ENCODE measurements at places on chromosomes 3 and 15.

DNA sequence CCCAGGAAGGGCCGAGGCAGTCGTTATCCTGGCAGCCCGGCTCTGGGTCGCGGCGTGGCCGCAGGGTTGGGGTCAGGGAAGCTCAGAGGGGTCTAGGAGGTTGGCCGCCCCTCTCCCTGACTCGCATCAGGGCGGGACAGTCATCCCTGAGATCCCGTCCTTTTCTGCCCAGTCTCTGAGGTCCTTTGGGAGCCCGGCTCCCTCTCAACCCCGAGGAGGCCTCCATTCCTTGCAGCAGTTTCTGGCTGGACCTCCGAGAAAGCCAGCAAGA, 495 bp downstream of the HYAL2 start:
- no peak for DNase-seq

GRCh38 chr15:37133602-37134001, 33.3 kb upstream of the MEIS2 start:
- DNase-seq = peak; percentile 48

DNA sequence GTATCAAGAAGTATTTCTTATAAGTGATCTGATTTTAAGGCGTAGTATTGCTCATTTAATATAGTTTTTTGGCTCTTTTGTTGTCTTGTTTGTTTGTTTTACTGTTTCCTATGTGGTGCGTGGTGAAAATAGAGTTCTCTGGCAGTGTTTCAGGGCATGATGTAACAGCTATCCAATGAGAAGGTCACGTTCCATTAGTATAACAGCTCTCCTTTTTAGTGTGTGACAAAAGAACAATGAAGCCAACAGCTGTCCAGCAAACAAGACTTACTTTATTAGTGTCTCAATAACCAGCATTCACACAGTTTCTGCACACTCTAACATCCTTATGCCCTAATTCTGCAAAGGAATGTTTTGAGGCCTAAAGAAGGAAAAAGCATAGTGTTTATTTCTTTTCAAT, 127.9 kb downstream of the SLC25A26 start:
- DNase-seq = peak; percentile 93

- DNase-seq = no peak
Observed at GRCh38 chr3:187639927-187640568, 30.1 kb downstream of the SST start.

DNA sequence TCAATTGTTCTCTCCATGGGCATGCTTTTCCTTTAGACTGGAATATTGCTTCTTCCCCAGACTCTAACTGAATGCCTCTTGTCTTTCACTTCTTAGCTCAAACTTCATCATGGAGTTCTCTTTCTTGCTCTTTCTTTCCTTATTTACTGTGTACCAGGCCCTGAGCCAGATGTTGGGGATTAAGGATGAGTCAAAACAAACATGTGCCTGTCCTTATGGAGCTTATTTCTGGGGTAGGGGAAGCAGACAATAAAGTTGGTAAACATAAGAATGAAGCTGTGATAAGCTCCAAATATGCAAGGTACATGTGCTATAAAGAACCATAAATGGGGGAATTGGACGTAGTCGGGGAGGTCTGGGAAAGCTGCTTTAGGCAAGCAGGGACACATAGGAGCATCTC, 145.8 kb downstream of the ALDH1A2 start:
- no peak for DNase-seq

GRCh38 chr3:12356175-12356574, 67.3 kb downstream of the PPARG start:
- no peak for DNase-seq

- no peak for DNase-seq
Observed at GRCh38 chr3:160040181-160040580, 51.5 kb downstream of the IL12A start.

- DNase-seq = no peak
Observed at GRCh38 chr3:171480526-171480925, 20.3 kb upstream of the TNIK start.

Measured in globus pallidus (tissue), 1 donor.